ENCODE measurements at places on chromosomes 4 and X.

GRCh38 chr4:75547647-75548387 is 8.0 kb upstream of the ODAPH start:
- DNase-seq: no peak

GRCh38 chr4:170051402-170051801 is 25.2 kb upstream of the MFAP3L start:
- DNase-seq: no peak

DNA sequence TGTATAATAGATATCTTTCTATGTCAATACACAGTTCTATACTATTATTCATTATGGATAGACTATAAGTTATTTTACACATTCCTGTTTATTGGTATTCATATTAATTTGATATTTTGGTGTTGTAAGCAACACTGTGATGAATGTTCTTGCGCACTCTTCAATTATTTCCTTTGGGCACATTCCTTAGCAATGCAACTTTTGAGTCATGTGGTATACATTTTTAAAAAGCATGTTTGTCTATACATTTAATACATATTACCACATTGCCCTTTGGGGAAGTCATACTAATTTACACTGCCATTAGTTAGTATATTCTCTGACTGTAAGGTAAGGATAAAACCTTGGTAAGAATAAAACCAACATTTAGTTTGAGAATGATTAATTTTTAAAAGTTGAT is 21.0 kb downstream of the FRAS1 start:
- no peak for DNase-seq

DNA sequence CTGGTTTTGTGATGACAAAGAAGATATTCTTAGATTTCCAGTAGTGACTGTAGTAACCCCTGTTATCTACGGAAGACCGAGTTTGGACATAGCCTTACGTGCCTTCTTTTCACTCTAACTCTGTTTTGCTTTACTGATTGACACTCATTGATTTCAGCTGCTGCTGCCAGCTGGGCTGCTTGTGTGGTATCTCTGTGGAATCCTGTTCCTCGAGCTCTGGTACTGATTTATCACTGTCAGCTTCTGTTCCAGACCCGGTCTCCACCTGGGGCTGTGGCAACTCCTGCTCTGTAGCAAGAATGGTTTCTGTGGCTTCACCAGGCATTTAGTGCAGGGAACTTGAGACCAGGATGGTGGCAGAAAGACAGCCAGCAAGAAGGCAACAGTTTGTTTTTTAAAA is 24.6 kb upstream of the LAP3 start:
- no peak for DNase-seq

GRCh38 chrX:9785944-9786797 is at the start of gene SHROOM2:
Gene SHROOM2 (plus strand): TSS chrX:9786429. CDS start chrX:9786546, 117 bp downstream.
- DNase-seq: no peak

GRCh38 chrX:132406106-132406505 is 82.7 kb downstream of the MBNL3 start:
- no peak for DNase-seq

GRCh38 chrX:98605941-98606340 is 1722.2 kb downstream of the RPA4 start:
- no peak for DNase-seq

DNA sequence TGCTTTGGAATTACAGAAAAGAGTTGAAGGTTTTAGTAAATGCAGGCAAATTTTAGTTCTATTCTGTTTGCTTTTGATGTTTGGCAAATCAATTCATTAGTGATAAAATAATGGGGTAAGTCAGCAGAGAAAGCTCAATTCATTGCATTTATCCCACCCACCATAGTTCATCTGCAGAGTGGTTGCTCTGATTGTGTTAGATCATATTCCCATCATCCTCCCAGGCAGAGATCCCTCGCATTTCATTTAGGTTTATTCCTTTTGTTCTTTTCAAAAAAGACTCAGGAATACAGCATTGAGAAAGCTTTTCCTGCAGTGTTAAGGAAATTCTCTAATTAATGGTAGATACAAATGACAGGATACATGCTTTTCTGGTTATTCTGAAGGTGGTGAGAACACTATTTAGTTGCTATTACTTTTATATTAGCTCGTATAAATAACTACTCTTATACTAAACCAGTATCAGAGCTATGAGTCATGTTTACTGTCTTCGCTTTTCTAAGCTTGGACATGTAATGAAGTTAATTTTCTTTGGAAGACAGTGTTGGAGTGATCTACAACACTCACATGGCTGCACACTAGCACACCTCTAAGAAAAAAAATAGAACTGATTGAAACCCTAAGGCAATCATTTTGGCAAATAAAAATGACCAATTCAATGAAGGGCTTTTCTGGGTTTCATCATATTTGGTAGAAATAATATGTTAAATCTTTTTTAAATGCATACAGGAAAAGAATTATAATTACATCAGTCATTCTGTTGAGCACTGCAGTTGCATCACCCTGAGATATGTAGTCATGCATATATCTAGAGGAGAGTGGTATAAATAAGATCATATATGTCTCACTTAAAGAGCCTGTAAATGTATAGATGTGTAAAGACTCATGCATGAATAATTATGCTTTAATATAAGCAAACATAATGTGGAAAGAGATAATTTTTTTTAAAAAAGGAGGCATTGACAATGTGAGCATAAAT is 351.6 kb downstream of the PCDH7 start:
- no peak for DNase-seq

DNA sequence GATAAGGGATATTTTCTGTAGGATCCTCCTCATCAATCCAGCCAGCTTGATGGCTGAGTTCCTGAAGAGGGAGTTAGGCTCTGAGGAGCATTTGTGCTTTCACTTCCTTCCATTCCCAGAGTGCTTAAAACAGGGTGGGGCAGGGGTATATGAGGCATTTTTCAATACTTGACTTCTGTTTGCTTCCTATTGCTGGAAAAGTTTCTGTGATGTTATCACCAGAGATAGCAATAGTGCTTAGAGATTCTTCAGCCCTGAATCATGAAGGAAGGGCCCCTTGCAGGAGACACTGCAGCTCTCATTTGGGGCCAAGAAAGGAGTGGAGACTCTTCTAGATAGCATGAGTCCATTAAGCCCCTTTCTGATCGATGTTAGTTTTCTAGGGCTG is 166.7 kb upstream of the RPS6KA3 start:
- no peak for DNase-seq

GRCh38 chr4:185830263-185830994 is 18.4 kb upstream of the SORBS2 start:
- no peak for DNase-seq

- no peak for DNase-seq
Observed at GRCh38 chrX:68490644-68491043, 8.2 kb upstream of the YIPF6 start.

DNA sequence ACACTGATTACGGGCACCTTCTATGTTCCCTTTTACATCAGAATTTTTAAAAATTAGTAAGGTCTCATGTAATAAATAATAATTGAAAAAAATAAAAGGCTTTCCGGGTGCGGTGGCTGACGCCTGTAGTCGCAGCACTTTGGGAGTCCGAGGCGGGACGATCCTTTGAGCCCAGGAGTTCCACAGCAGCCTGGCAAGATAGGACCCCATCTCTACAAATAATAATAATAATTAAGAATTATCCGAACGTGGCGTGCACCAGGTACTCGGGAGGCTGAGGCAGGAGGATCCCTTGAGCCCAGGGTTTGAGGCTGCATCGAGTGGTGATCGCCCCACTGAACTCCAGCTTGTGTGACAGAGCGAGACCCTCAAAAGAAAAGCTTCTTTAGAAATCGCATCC is 771 bp upstream of the LAMTOR3 start:
- DNase-seq: no peak
